ENCODE measurements at places on chromosomes 1 and 21.

DNA sequence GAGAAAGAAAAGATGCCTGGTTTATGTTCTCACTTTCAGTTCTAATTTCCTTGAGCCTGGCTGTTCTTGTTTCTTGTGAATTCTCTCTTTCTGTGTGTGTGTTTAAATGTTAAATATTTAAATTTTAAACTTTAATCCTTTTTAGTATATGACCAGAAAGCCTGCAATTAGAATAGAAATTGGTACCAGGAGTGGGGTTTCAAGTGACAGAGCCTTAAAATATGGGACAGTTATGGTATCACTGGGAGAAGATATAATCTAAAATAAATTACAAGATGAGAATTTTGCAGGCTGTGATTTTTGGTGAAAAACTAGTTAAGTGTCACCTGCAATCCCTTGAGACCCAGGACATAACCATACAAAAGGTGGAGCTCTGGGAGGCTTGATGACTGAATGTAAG lies 81.4 kb downstream of the SYT6 start:
- no peak for DNase-seq

DNA sequence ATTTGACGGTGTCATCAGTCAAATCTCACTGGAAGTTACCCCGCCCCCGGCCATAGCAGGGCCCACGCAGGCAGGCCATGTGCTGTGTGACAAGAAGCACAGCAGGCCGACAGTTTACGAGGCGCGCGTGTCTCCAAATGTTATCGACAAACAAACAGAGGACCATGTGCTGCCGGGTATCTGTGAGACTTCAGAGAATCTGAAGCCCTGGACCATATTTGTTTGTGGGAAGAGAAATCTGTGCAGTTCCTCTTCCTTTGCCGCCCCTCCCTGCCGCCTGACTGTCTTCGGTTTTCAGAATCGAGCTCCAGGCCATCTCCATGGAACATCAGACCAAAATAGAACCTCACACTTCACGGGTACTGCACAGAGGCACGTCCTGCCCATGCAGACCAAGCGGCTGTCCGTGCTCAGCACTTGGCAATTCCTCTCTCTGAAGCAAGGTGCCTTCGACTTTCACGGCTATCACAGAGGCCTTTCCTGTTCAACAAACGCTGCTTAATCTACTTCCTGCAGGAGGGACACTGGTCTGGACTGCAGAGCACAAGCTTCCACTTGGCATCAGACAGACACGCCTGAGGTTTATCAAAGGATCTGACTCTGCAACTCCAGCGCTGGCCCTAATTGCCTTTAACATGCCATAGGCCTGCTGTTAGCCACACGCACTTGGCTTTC lies 135.7 kb upstream of the KRTAP19-8 start:
- no peak for DNase-seq

DNA sequence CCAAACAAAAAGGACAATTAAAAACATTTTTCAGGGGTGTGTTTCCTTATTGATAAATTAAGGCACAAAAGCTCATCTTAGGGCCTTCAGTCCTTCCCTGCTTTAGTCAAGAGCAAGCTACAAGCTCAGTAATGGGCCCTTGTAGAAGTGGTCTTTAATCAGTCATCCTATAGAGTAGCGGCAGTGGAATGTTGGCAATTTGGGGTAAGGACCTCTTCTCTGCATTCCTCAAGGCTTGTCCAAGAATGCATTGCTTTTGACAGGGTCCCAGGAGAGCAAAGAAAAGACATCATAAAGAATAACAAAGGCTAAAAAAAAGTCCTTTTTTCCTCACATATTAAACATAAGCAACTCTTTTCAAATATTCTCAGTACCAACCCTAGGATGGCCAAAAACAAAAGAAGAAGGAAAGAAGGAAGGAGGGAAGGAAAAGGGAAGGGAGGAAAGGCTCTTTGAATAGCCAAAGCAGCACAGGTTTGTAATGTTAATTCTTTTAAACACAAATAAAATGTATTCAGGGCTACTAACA lies 27.3 kb upstream of the CAMK1G start:
- no peak for DNase-seq

- DNase-seq: no peak
Measured at GRCh38 chr1:64424412-64424811, 45.5 kb upstream of the CACHD1 start.

DNA sequence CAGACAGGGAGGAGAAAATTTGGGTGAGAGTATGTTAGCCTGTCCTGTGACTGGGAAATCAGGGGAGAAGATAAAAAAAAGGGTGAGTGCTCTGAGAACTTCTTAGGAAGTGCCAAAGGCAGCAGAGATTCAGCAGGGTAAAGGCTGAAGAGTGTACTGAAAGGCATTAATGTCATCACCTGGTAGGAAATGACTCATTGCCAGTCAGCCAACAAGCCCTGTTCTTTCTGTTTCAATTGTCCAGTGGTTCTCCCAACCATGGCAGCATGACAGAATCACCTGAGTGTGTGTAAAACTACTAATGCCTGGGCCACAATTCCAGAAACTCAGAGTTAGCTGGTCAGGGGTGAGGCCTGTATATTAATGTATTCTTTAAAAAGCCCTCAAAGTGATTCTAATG lies 83.5 kb downstream of the INTS7 start:
- DNase-seq: no peak

GRCh38 chr21:41628256-41628655 lies 120.3 kb upstream of the TMPRSS2 start:
- no peak for DNase-seq

All from DMS 273 treated with DMSO at 0.1 percent for 48 hours (cell line).